Thoracic aorta (tissue), 2 donors: ENCODE measurements at places on chromosomes 4 and X. TPM values are rescaled to one million over a fixed set of nuclear protein-coding genes. Genes with fewer than 3 reads are reported as not detected.

DNA sequence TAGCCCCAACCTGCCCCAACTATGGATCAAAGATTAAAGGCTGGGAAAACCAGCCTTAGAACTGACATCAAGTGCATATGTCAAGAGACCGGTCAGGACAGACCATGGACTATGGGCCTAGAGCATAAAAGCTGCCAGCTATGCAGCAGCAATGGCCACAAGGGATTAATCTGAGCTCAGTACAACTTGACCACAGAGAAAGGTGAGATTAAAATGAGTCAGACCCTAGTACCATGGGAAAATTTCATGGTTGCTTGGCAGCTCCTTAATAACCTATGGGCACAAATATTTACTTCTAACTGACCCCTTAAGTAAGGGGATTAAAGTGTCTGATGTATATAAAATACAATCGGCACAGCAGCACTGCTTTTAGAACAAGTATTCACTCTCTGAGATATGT, 54.4 kb downstream of the CBR4 start:
- DNase-seq: no peak
- H3K27ac ChIP-seq: no peak overlapping the region
- no peak overlapping the region for H3K4me3 ChIP-seq
- H3K36me3 ChIP-seq: no peaks in the 10 kb centered on the region
- no peaks in the 10 kb centered on the region for H3K4me1 ChIP-seq

DNA sequence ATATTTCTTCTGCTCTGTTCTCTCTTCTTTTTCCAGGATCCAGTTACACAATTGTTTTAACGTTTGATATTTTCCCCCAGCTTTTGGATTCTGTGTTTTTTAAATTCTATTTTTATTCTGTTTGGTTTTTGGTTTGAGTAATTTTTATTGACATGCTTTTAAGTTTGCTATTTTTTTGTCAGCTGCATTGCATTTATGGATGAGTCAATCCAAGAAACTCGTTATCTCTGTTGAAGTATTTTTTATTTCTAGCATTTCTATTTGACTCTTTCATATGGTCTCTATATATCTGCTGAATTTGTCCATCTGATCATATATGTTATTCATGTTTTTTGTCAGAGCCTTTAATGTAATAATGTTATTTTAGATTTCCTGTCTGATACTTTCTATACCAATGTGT, 65.6 kb downstream of the DDIT4L start:
- no peak overlapping the region for H3K27ac ChIP-seq
- H3K4me3 ChIP-seq: no peak overlapping the region
- H3K36me3 ChIP-seq: no peaks in the 10 kb centered on the region
- DNase-seq: no peak
- no peaks in the 10 kb centered on the region for H3K27me3 ChIP-seq

GRCh38 chr4:83699358-83699757, 163.4 kb downstream of the GPAT3 start:
- H3K27me3 ChIP-seq: no peaks in the 10 kb centered on the region
- no peaks in the 10 kb centered on the region for H3K36me3 ChIP-seq
- H3K4me3 ChIP-seq: no peak overlapping the region
- H3K4me1 ChIP-seq: no peaks in the 10 kb centered on the region

Gene MID1
- 37.0 TPM for total RNA-seq

DNA sequence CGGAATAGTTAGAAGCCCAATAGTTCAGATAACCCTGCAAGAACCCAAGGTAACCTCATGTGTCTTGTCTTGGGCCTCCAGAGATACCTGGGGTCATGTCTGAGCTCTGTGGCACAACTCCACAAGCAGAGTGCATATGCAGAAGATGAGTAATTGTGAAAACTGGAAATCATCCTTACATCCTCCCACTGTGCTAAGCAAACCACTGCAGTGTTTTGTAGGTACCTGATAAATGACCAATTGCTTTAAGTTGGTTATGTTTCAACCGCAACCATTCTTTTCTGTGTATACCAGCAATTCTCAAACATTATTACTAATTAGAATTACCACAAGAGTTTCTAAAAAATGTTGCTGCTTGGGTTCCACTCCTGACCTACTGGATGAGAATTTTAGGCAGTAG, 73.2 kb downstream of the CBLL2 start:
- H3K27me3 ChIP-seq: no peaks in the 10 kb centered on the region
- no peaks in the 10 kb centered on the region for H3K4me1 ChIP-seq
- no peak overlapping the region for H3K27ac ChIP-seq
- H3K36me3 ChIP-seq: no peaks in the 10 kb centered on the region
- DNase-seq: no peak

- no peaks in the 10 kb centered on the region for H3K27me3 ChIP-seq
- no peaks in the 10 kb centered on the region for H3K36me3 ChIP-seq
- no peak overlapping the region for H3K27ac ChIP-seq
- H3K4me1 ChIP-seq: no peaks in the 10 kb centered on the region
- DNase-seq: no peak
Observed at GRCh38 chr4:88320780-88321373, 36.5 kb upstream of the PPM1K start.

Gene ADGRG2
- 1.9 TPM for total RNA-seq

DNA sequence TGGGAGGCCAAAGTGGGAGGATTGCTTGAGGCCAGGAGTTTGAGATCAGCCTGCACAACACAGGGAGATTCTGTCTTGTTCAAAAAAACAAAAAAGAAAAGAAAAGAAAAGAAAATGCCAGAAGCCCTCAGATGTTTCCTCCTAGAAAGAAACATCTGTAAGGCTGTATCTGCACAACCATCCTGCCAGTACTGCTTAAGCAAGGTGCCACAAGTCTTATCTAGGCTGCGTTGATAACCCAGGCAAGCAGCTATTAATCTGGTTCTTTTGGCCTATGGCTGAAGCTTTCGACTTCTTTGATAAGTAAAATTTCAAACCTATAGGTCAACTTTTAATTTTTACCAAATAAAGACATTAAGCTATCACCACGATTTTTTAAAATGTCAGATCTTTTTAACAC, 3.1 kb downstream of the COX18 start:
- no peak overlapping the region for H3K4me3 ChIP-seq
- H3K27me3 ChIP-seq: no peaks in the 10 kb centered on the region
- DNase-seq: no peak
- peaks cover 6% of the 10 kb centered on the region for H3K36me3 ChIP-seq

DNA sequence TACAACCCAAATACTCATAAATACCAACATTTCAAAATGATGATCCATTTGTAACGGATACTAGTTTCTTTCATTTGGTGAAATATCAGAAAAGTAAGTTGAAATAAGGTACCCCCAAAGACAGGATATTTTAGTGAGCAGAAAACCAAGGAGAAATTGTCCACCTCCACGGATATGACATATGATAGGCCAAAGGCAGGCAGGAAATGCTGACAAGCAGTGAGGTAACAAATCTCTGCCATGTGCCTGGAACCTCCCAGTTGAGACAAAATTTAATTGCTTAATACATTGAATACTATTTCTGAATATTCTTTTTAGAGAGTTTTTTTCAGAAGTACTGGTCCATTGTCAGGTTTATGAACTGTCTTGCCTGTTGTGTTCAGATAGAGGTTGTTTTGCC, 118.8 kb downstream of the GATB start:
- no peaks in the 10 kb centered on the region for H3K36me3 ChIP-seq
- no peaks in the 10 kb centered on the region for H3K4me1 ChIP-seq
- DNase-seq: no peak

GRCh38 chrX:151801980-151802379, 67.4 kb downstream of the CNGA2 start:
- H3K27me3 ChIP-seq: no peaks in the 10 kb centered on the region
- H3K4me3 ChIP-seq: no peak overlapping the region
- no peaks in the 10 kb centered on the region for H3K36me3 ChIP-seq
- no peak overlapping the region for H3K27ac ChIP-seq
- DNase-seq: no peak

GRCh38 chr4:168101026-168101425, 8.7 kb downstream of the ANXA10 start:
- no peaks in the 10 kb centered on the region for H3K27me3 ChIP-seq
- H3K4me3 ChIP-seq: no peak overlapping the region
- no peaks in the 10 kb centered on the region for H3K4me1 ChIP-seq
- no peak for DNase-seq
- H3K27ac ChIP-seq: no peak overlapping the region

Gene GABRG1
- total RNA-seq: not detected

Gene KDM5C
- total RNA-seq: 101 TPM

Gene NUDT11
- total RNA-seq: 5.0 TPM

Gene SYTL4
- total RNA-seq: 13.1 TPM

- H3K27me3 ChIP-seq: no peaks in the 10 kb centered on the region
- peaks cover 78% of the 10 kb centered on the region for H3K4me1 ChIP-seq
- no peak overlapping the region for H3K4me3 ChIP-seq
- no peak for DNase-seq
- no peak overlapping the region for H3K27ac ChIP-seq
Observed at GRCh38 chr4:24798036-24798610, 2.8 kb downstream of the SOD3 start.

Gene TMEM31
- not detected for total RNA-seq

- no peaks in the 10 kb centered on the region for H3K36me3 ChIP-seq
- no peak overlapping the region for H3K27ac ChIP-seq
- no peak for DNase-seq
- no peak overlapping the region for H3K4me3 ChIP-seq
Observed at GRCh38 chr4:30755346-30755745, 35.2 kb downstream of the PCDH7 start.

DNA sequence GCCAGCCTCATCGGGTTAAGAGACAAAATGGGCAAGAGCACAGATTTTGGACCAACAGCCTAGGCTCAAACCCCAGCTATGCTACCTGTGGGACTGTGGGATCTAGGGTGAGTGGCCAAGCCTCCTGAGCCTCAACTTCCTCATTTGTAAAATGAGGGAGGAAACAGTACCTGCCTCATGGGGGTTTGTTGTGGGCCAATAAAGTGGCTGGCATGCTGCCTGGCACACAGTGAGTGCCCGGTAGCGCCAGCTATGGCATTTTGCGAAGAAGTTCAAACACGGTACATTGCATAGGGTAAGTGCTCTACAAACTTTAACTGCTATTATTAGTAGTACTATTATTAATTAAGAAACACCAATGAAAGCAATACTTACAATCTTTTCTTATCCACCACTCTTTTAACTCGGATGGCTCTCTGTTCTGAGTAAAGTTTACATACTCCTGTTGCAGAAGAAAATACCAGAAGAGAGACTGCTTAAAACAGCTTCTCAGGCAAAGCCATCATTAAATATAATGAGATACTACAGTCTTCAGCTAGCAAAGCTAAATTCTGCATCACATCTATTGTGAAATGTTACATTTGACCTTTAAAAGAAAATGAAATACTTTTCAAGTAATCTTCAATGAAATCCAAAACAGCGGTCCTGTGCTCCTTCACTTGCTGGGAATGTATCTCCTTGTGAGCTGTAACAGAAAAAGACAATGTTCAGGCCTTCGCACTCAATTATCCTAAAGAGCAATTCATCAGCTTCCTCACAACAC, 70.1 kb downstream of the NSG1 start:
- DNase-seq: no peak
- peaks cover 50% of the 10 kb centered on the region for H3K36me3 ChIP-seq
- H3K27me3 ChIP-seq: no peaks in the 10 kb centered on the region
- H3K27ac ChIP-seq: no peak overlapping the region
- no peaks in the 10 kb centered on the region for H3K4me1 ChIP-seq

Gene UGT2B10
- total RNA-seq: not detected

Gene GYPA
- total RNA-seq: not detected

Gene F11
- not detected for total RNA-seq

GRCh38 chrX:106707771-106708454, 18.6 kb upstream of the RNF128 start:
- no peak overlapping the region for H3K27ac ChIP-seq
- H3K27me3 ChIP-seq: no peaks in the 10 kb centered on the region
- no peak overlapping the region for H3K4me3 ChIP-seq
- no peak for DNase-seq
- no peaks in the 10 kb centered on the region for H3K4me1 ChIP-seq
- no peaks in the 10 kb centered on the region for H3K36me3 ChIP-seq

DNA sequence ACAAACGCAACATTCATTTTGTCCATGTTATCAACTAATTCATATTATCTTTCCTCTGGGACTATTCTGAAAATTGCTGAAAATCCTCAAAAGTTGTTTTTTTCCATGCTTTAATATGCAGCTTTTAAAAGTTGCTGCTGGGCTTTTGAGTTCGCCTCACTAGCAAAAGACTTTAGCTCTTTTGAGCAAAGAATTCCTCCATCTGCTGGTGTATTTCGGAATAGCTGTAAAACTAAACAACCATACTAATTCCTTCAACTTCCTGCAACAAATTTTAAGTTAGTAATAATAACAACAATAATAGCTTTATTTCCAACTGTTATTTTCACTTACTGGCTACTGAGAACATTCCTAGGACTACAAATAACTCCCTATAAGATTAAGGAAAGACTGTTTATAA, 124.5 kb upstream of the PLAC1 start:
- no peak for DNase-seq
- H3K4me1 ChIP-seq: no peaks in the 10 kb centered on the region
- no peaks in the 10 kb centered on the region for H3K36me3 ChIP-seq
- H3K27me3 ChIP-seq: no peaks in the 10 kb centered on the region
- H3K27ac ChIP-seq: no peak overlapping the region
- no peak overlapping the region for H3K4me3 ChIP-seq

DNA sequence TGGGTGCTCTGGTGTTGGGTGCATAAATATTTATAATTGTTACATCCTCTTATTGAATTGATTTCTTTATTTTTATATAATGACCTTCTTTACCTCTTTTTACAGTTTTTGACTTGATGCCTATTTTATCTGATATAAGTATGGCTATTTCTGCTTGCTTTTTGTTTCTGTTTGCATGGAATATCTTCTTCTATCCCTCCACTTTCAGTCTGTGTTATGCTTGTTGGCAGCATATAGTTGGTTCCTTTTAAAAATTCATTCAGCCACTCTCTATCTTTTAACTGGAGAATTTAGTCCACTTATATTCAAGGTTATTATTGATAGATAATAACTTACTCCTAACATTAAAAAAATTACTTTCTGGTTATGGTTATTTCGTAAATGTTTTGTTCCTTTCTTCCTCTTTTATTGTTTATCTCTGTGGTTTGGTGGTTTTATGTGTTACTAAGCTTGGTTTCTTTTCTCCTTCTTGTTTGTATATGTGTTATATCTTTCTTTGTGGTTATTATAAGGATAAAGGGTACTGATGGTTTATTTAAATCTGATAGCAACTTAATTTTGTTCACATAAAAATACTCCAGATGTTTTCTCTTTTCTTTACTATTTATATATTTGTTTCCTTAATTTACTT, 69.5 kb downstream of the IL15 start:
- no peak overlapping the region for H3K27ac ChIP-seq
- no peaks in the 10 kb centered on the region for H3K27me3 ChIP-seq
- no peak for DNase-seq
- H3K4me3 ChIP-seq: no peak overlapping the region
- peaks cover 3% of the 10 kb centered on the region for H3K4me1 ChIP-seq

Gene PIGA
- 7.9 TPM for total RNA-seq
